ENCODE measurements at places on chromosomes 12 and 14.

GRCh38 chr12:124754949-124755800, 108.5 kb downstream of the SCARB1 start:
- no peak for DNase-seq

GRCh38 chr12:67220065-67220464, 49.1 kb upstream of the CAND1 start:
- no peak for DNase-seq

DNA sequence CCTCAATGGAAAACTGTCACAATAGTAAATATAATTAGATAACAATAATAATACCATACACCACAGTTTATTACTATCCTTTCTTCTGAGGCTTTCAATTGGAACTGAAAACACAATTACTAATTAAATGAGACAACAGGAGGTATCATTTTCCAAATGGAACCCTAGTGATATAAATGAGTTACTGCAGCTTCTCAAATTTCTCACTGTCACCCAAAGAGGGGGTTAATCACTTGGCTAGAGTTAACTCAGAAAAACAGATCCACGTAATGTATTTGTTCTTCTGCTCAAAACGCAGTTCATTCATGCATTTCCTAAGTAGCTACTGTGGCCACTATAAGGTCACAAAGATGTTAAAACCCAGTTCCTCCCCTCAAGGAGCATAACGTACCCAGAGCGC, 120.9 kb upstream of the FOXN3 start:
- no peak for DNase-seq

- no peak for DNase-seq
Observed at GRCh38 chr14:82759656-82760055, 1226.0 kb upstream of the SEL1L start.

DNA sequence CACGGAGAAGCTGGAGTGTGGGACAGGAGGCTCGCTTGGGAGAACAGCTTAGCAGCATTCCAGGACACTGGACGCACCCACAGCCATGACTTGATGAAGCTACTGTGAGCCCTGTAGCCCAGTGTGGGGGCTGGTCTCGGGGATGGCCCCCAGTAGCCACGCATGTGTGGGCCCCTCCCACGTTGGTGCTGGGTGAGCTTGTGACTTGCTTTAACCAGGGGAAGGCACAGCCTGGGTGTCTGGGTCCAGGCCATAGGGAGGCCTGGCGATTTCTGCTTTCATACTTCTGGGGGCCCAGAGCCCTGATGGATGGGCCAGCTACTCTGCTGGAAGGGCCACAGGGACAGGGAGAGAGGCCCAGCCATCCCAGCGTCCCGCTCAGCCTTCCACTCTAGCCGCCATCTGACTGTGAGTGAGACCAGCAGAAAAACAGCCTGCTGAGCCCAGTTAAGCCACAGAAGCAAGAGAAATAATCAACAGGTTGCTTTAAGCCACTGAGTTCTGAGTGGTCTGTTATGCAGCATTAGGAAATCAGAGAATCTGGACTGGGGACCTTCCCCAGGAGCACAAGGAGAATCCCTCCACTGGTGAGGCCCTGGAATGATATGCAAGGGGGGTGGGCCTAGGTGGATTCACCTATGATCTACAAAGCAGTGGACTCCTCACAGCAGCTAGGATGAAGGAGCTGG, 16.1 kb downstream of the DIO3 start:
- DNase-seq: no peak

DNA sequence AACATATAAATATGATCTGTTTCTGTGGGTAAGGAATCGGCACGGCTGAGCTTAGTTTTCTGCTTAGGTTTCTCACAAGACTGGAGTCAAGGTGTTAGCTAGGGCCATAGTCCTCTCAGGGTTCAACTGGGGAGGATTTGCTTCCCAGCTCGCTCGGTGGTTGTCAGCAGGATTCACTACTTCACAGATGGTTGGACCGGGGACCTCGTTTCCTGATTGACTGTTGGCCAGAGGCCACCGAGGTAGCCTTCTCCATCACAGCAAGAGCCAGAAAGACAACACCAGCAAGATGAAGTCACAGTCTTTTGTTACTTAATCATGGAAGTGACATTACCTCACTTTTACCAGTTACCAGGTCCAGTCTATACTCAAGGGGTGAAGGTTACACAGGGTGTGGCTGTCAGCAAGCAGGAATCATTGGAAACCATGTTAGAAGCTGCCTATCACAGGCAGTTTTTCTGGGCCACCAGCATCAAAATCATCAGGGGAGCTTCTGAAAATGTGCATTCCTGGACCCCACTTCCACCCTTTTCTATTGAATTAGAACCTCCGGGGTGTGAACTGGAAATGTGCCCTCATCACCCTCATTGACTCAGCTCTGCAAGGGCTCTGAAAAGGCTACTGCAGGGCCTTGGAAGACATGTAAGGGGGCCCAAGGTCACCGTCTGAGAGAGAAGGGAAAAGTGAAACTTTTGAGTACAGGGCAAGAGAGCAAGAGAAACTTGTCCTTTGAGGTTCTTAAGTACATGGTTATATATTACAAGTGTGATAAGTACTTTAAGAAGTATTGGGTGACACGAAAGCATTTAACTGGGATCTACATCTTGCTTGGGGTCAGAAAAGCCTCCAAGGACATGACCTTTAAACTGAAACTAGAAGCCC, 10.9 kb downstream of the COPS7A start:
- DNase-seq: no peak

DNA sequence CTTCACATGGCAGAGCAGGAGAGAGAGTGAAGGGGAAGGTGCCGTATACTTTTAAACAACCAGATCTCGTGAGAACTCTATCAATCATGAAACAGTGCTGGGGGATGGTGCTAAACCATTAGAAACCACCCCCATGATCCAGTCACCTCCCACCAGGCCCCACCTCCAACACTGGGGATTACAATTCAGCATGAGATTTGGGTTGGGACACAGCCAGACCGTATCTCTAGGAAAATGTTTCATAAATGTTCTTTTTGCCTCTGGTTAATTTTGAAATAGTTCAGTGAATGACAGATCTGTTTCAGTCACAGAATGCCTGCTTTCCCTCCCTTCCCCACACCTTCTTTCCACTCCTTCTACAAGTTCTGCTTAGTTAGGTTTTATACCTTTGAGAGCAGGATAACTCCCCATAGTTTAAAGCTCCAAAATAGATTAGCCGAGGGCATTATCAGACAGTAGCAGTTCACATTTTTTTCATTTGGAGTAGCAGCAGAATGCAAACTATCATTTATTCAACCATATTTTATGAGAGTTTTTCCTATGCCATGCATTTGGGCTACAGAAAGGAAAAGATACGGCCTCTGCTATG, 27.1 kb downstream of the PELI2 start:
- no peak for DNase-seq

DNA sequence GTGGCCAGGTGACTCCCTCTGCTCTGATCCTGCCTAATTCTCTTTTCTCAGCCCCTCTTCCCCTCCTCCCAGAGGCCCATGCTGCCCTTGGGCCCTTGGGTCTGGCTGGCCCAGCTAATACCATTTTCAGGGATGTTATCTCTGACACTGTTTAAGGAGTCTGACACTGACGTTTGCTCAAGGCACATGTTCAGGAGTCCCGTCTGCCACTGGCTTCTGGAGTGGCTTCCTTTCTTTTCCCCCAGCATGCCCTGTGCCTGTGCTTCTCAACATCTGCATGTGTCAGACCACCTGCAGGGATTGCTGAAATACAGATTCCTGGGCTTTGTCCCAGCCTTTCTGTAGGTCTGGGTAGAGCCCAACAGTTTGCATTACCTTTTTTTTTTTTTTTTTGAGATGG, 128.9 kb downstream of the BCL11B start:
- no peak for DNase-seq

DNA sequence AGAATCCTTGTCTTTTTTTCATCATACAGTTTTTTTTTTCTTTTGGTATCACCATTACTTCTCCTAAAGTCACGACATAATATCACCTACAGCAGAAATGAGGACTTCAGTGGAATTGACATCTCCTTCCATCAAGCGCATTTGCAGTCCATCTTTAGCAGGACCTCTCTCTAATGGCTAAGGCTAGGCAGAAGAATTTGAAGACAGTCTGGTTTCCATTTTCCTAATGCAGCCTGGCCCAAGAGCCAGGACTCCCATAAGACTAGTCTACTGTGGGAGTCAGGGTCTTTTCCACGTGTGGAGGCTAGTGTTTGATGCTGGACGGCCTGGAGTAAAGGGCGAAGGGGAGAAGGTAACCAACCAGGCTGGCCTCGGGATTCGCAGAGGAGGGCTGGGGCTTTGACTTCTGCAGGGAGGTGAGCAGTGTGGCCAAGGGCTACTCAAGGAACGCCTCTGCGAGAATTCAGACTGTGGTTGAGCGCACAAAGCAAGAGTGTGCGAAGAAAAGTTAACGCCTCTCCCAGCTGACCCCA, 769 bp upstream of the ZNF740 start:
- no peak for DNase-seq

GRCh38 chr14:103416916-103417315, 31.7 kb downstream of the MARK3 start:
- DNase-seq: no peak

DNA sequence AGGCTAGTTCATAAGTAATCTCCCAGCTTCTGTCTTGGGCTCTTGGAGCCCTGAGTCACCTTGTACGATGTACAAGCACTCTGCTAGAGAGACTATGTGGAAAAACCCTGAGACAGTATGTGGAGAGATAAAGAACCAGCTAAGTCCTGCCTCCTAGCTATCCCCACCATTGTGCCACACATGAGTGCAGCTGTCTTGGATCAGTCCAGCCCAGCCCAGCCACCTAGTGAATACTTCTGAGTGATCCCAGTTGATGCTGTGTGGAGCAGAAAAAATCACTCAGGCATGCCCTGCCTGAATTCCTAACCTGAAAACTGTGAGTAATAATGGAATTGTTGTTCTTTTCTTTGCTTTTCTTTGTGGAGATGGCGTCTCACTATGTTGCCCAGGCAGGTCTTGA, 5.1 kb upstream of the SERPINA6 start:
- no peak for DNase-seq
